ENCODE measurements at places on chromosomes 1 and 21.
A peak's percentile ranks its signal among the peaks of the same experiment; 100 is the strongest.

GRCh38 chr1:200899451-200899915, 4.8 kb downstream of the INAVA start:
- no peak for DNase-seq

GRCh38 chr21:43341378-43342161, 85.4 kb downstream of the SIK1 start:
- DNase-seq: no peak

- no peak for DNase-seq
These were observed 18.3 kb upstream of the HDAC1 start for GRCh38 chr1:32273391-32274208.

DNA sequence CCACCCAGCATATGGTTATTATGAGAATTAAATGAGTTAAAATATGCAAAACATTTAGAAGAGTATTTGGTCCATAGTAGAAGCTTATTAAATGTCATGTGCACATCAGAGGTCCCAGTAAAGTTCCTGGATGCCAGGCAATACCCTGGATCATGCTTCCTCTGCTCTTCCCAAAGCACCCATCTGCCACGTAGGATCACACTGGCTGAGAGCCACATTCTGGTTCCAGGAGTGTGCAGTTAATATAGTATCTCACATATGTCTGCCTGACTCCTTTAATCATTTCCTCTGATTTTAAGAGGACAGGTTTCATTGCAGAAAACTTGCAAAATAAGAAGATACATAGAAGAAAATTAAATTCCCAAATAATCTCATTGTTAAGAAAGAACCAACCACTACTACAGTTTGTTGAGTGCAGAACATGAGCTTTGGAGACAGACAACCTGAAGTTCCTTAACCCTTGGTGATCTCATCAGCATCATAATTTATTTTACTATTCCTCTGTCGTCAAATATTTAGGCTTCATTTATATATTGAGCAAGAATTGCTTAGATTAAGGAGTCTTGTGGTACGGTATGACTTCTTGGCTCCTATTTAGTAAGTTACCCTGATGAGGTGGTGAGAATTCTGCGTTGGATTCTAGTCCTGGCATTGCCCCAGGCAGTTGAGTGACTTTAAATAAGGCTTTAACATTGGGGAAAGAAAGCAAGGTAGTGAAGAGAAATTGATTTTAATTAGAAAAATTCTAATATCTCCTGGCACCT, 12.3 kb downstream of the SGIP1 start:
- no peak for DNase-seq

DNA sequence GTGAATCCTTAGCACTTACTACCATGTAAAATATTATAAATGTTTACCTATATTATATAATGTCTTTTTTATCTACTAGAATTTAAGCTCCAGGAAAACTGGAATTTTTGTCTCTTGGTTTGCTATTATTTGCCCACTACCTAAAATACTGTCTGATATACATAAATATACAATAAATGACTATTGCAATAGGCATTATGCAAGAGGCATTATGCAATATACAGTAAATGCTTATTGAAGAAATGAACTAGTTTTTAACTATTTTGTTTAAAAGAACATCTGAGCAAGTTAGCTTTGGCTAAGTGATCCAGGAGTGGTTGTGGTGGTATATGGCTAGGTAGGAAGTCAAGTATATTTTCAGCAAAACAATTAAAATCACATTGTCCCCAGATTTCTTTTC, 640.2 kb upstream of the PKN2 start:
- no peak for DNase-seq

GRCh38 chr21:16058896-16059295, 329.1 kb downstream of the USP25 start:
- DNase-seq: no peak

DNA sequence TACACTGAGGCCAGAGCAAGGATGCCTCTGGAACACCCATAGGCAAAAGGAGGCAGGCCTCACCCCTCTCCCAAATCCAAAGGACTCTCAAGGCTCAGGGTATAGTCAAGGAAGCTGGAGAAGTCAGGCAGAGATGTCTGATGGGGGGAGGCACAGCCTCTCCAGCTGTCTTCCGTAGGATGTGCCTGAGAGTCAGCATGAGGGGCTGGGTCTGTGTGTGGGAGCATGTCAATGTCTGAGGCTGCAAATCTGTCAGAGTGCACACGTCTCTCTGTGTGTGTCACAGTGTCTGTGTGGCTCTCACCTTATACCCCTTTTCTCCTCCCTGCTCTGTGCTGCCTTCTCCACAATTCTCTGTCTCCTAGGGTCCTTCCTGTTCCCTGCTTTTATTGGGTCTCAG, 4.0 kb downstream of the HPCAL4 start:
- DNase-seq: no peak

DNA sequence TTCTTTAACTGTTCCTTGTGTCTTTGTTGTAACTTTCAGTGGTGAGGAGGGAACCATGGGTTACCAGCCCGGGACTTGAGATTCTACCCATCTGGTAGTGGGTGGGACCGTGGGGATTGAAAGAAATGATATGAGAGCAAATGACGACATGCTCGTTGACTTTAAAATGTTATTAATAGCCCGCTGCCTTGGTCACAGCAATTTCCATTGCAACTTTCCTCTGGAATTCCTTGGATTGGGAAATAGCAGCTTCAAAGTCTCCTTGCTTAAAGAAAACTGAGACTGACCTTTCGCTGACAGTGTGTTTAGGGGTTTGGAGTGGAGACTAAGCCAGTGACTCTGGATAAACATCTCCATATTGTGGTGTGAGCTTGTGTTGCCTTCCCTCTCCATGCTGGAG, 44.2 kb upstream of the MARK1 start:
- no peak for DNase-seq

DNA sequence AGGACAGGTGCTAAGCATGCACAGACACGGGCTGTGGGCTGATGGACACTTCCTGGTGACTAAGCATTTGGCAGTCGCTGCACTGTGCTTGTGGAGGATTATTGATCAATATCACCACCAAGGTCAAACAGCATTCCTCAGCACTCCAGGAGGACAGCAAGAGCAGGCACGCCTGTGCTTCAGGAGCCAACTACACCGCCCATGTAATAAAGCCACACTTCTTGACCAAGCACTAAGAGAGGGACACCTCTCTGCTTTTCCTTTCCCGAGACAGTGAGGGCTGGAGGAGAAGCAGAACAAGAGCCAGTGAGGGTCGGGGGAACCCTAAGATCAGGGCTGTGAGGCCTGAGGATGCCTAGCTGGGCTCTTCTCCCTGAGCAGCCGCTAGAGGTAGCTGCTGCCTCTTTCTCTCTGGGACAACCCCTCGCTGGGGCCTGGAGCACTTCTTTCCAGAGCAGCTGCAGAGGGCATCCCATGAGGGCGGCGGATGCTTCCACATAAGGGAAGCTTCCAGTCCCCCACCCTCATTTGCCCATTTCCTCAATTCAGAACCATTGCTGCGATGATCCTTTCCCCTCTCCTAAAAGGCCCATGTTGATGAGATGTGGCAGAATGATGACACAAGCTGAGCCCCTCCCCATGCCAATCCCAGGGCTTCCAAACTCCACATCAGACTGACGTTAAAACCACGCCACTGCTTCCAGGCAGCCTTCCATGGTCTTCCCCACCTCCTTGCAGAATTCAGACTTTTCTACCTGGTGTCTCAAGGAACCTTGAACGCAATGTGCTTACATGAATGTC, 19.1 kb downstream of the RAB7B start:
- peak; percentile 39 for DNase-seq

DNA sequence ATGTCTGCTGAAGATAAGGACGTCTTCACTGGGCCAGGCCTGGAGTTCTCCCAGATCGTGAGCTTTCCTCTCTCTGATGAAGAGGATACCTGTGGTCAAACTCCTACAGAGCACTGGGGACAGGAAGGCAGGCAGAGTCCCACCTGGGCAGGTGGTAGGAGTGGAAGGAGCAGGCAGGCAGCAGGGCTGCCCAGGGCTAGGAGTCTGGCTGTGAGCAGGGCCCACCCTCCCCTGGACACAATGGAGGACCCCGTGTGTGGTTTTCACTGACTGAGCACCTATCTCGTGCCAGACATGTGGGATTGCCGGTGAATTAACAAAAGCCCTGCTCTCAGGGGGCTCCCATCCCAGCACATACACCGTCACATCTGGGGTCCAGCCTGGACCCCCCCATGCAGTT, 4.9 kb upstream of the SAMD11 start:
- no peak for DNase-seq

GRCh38 chr1:8858888-8859706, 19.4 kb downstream of the ENO1 start:
- DNase-seq: no peak
